ENCODE measurements at places on chromosomes 2 and 18. TPM values are rescaled to one million over a fixed set of nuclear protein-coding genes. Genes with fewer than 3 reads are reported as not detected.

- peak; percentile 20 for DNase-seq
Measured at GRCh38 chr2:206260188-206261012, 14.1 kb upstream of the ZDBF2 start.

- DNase-seq = no peak
Measured at GRCh38 chr2:98114643-98115330, 27.8 kb downstream of the VWA3B start.

DNA sequence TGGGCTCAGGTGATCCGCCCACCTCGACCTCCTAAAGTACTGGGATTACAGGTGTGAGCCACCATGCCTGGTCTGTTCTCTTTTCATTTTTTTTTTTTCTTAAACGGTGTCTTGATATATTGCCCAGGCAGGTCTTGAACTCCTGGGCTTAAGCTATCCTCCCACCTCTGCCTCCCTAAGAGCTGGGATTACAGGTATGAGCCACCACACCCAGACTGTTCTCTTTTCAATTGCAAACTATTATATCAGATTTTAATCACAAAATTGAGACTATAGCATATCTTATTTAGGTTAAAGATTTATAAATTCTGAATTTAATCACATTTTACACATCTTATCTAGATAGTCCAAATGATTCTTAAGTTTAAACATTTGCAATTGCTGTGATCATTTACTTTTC is 15.5 kb upstream of the ACTR2 start:
- no peak for DNase-seq

MOGAT1 gene
- total RNA-seq = 35.9 TPM

DNA sequence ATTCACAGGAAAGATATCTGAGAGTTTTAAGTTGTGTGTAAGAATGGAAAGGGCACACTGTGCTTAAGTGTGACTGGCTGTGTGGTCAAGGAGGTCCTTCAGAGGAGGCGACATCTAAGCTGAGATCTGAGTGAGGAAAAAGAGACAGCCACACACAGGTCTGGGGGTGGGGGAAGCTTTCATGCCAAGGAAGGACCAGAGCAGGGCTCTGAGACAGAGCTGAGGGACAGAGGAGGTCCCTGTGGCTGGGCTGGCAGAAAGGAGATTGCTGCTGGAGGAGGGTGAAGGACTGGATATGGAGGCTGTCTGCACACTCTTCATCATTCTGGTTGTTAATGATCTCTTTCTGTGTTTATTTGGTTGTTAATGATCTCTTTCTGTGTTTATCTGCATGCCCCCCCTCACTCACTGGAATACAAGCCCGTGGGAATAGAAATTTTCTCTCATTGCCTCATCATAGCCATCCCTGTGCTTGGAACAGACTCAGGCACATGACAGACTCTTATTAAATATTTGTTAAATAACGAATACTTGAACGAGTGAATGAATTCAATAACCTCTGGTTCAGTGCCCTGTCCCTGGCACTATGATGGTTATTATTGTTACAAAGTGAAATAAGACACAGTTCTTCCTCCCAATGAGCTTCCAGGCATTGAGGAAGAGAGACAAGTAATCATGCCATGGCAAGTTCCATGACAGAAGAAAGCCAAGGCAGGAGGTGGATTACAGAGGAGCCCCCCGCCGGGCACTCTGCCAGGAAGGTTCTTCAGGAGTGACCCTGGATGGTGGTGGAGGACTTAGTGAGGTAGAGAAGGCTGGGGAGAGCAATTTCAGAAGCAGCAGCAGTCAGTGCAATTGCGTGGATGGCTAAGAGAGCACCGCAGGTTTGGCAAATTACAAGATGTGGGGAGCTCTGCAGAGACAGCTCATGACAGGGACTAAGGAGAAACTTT is 399.4 kb upstream of the HS6ST1 start:
- no peak for DNase-seq

EHD3 gene
- 2.2 TPM for total RNA-seq
